Thymus (tissue), 14 donors: ENCODE measurements at places on chromosomes 5 and 9.
A peak's percentile ranks its signal among the peaks of the same experiment; 100 is the strongest.

GRCh38 chr9:116420993-116421538, 266.0 kb upstream of the TRIM32 start:
- no peak for DNase-seq

DNA sequence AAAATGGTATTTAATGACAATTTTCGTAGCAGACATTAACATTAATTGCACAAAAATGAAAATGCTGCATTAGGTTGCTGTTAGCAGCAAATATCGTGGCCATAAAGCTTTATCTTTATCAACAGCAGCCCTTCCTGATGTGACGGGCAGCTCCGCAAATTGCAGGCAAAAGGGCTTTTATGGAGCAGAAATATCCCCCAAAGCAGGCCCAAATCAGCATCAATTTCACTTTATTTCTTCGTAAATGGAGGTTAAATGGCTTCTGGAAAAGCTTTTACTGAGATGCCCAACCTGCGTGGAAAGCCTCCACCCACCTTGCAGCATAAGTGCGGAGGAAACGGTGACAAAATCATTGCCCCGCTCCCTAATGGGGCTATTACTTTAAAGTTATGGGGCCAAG, 77.9 kb upstream of the BARHL1 start:
- DNase-seq = no peak

DNA sequence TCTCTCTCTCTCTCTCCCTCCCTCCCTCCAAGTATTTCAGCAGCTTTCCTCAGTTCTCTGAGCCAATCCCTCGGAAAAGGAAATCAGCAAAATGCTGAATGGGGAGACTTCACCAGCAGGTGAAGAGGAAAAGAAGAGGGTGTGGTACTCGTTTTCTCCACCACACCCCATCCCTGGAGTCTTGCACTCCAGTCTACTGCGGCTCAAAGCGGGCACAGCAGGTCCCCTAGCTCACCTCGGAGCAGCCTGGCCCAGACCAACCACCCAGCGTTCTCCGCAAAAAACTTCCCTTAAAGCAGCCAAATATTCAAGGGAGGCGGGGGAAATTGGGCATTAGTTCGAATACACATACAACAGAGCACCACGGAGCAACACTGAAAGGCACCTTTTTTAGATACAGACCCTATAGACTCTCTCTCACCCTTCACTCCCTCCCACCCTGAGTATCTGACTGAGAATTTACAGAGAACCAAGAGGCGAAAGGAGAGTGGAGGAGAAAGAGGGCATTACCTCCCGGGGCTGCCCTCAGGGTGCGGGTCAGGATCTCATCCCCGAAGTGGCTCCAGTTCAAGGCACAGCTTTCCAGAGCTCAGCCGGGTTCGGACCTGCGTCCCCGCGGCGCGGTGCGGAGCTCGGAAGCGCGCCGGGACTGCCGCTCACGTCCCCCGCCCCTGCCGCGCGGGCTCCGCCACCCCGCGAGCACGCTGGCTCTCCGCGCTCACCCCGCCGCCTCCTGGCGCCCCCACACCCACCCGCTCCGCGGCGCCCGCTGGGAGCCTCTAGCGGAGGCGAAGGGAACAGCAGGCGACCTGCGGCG, 1638.5 kb upstream of the C9orf72 start:
- peak; percentile 45 for DNase-seq

GRCh38 chr9:94065535-94065961, 18.7 kb upstream of the PTPDC1 start:
- peak; percentile 55 for DNase-seq

DNA sequence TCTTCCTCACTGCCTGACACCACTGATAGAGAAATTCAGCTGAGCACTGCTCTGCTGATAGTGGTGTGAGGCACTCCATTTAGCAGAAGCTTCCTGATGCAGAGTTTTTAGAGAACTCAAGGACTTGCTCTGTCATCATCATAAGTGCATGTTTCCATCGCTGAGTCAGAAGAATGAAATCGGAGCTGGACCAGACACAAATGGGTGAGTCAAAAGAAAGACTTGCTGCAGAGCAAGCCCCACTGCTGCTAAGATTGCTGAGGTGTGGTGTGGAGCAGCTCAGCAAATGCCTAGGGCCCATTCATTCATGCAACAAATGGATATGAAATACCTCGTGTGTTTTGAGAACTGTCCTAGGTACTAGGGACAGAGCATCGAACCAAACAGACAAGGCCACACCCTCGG, 410.2 kb upstream of the SLC30A5 start:
- DNase-seq = no peak

- DNase-seq = no peak
These were observed 10.4 kb downstream of the UIMC1 start for GRCh38 chr5:176995896-176996767.

GRCh38 chr9:70420441-70421271, 6.2 kb upstream of the KLF9 start:
- DNase-seq = no peak

GRCh38 chr9:80062567-80062966, 490.8 kb downstream of the TLE4 start:
- no peak for DNase-seq

GRCh38 chr9:19137282-19137681, 10.0 kb upstream of the PLIN2 start:
- no peak for DNase-seq

- no peak for DNase-seq
These were observed 13.6 kb upstream of the HAVCR1 start for GRCh38 chr5:157072508-157072907.

- DNase-seq = no peak
These were observed 30.0 kb upstream of the SH3RF2 start for GRCh38 chr5:145906401-145906800.

- no peak for DNase-seq
These were observed 92.6 kb upstream of the CDH6 start for GRCh38 chr5:31100781-31101310.

GRCh38 chr5:112366987-112367386, 52.1 kb downstream of the EPB41L4A start:
- no peak for DNase-seq

DNA sequence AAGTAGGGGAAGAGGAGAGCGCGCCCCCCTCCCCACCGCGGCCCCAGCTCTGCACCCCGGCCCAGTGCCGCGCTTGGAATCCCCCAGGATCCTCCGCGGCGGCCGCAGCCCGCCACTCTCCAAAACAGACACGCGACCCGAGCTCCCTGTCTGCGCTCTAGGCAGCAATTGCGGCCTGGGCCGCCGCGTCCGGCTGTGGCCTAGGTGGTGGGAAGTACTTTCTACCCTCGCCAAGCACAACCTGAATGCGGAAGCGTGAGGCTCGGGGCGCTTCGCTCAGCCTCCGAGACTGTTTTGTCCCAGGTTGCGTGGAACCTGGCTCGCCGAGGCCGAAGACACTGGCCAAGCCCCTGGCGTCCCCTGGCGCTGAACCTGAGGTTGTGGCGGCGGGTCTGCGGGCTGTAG, 3.3 kb upstream of the FOXB2 start:
- DNase-seq = no peak

GRCh38 chr9:21081999-21082398, 4.3 kb upstream of the IFNB1 start:
- no peak for DNase-seq

GRCh38 chr5:30981576-30981975, 211.9 kb upstream of the CDH6 start:
- DNase-seq = no peak

DNA sequence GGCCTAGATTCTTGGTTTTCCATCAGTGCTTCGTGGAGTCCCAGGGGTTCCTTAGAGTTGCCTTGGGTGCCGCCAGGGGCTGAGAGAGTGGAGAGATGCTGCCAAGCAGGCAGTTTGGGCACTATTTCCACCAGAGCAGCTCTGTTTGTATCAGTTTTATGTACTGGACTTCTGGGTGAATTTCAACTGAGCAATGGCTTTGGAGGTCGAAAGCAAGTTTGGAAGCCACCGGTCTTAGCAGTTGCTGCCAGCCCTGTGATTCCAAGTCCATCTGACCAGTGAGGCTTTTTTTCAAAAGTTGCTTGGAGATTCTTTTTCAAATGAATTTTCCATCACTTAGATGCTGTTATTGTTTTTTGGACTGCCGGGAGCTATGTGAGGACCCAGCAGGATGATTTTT, 68.5 kb downstream of the ANGPTL2 start:
- no peak for DNase-seq
